Daoy (cell line): ENCODE measurements at places on chromosomes 11 and 22.

DNA sequence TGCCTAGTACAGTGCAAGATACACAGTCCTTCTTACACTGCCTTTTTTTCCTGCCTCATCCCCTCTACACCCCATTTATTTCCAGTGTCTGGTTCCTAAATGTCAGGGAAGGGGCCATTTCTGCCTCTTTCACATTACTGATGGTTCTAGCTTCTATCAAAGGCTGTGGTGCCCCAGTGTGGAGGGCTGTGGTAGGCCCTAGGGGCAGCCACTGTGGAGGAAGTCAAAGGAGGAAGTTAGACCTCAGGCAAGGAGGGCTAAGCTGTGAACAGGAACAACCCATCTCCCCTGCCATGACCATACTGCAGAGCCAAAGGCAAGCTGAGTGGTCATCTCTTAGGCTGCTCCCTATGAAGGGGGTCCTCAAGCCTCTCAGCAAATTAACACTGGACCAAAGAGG lies 81.9 kb upstream of the CRTAM start:
- no peak for DNase-seq

DNA sequence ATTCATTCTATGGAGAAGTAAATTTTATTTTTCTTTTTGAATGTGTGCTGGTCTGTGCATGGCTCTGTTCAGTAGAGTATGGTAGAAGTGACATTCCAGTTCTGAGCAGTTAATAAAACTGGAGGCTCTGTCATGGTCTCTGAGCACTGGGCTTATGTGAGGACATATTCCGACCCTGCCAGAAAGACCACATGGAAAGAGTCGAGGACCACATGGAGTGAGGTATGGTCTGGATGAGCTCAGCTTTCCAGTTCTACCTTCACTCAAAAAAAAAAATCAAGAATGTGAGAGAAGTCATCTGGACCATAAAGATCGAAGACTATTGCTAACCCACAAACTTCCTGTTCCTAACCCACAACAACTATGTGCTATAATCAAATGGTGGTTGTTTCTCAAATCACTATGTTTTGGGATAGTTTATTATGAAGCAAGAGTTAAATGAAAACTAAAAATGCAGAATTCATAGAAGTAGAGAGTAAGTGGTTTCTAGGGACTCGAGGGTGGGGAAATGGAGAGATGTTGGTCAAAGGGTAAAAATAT lies 534.2 kb upstream of the ANO5 start:
- no peak for DNase-seq

DNA sequence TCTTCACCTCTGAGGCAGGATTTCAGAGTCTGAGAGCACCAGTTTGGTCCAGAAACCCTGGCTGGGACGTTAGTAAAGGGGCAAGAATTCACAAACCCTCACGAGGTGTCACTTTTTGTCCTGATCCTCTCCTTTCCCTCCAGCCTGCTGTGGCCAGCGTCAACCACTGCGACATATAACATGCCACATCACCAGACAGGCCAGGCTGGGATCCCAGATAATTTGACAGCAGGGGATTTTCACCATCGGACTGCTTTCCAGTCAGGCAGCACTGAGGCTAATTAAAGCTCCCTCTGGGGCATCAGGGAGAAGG lies 36.8 kb upstream of the RBFOX2 start:
- DNase-seq, result no peak

DNA sequence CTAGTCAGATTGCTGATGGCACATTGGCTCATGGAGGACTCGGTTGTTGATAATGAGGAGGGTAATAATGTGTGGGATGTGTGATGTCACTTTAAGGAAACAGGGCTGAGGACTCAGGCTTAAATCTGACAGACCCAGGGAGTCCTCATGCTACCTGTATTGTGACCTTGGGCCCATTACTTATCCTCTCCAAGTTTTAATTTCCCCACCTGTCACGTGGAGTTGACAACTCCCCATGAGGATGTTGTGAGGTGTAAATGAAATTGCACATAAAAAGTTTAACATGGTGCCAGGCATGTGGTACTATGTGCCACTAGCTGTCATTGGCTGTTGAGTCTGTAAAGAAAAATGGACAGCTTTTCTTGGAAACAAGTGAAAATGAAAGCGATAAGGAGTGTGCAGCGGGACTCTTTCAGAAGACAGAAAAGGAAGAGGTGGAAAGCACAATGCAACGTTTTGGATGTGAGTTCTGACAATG lies 15.3 kb downstream of the IL10RA start:
- no peak for DNase-seq

GRCh38 chr11:123696183-123696582 lies 41.8 kb upstream of the SCN3B start:
- no peak for DNase-seq

DNA sequence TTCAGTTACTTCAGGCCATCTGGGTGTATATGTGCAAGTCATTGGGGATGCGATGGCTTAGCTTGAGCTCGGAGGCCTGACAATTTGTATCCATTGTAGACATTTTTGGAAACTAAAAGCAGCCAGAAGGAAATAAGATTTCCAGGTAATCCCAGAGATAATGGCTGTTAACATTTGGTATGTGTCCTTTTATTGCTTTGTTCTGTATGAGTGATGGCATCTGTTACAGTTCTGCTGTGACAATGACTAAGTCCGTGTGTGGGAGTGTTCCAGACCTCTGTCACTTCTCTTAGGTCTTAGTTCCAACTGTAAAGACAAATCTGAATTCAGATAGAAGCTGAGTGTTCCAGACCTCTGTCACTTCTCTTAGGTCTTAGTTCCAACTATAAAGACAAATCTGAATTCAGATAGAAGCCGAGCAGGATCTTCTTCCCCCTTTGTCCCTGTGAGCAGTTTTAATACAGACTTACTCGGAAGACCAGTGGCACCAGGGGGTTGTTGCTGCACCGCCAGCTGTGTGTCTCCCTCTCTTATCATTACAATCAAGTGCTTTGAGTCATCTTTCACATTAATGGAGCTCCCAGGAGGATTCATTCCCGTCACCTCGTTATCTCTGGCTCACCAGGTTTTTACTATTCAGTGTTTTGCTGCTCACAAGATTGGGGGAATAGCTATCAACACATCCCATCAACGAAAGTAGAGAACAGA lies 190.9 kb upstream of the SORL1-AS1 start:
- DNase-seq, result peak; percentile 10

DNA sequence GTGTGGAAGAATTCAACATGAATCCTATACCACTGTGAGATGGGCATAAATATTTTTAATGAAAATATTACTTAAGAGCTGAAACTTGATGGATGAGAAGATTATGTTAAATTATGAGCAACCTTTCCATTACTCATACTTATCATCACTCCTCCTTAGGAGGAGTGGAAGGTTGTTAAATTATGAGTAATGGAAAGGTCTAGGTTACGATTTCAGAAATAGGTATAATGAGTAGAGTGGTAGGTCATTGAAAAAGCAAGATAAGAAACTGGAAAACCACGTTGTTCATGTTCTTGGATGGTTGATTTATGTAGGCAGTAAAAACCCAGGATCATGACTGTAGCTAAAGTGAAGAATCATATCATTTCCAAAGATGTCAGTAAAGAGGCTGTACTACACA lies 973.2 kb upstream of the RAG2 start:
- no peak for DNase-seq

GRCh38 chr11:63375434-63375833 lies 5.8 kb downstream of the SLC22A9 start:
- DNase-seq, result no peak

DNA sequence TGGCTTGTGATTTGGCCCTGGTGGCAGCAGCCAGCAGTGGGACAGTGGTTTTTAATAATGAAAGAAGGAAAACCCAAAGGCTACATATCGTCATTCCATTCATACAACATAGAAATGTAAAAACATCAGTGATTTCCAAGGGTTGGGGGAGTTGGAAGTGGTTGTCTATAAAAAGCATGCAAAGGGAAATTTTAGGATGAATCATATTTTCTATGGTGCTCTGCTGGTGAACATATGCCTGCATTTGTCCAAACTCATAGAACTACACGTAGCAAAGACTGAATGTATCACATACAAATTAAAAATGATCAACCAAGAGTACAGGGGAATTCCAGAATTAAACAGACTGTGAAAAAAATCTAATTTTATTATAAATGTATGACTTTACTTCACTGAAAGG lies 11.1 kb downstream of the OR5B3 start:
- no peak for DNase-seq

GRCh38 chr11:135075740-135076139 lies 663.7 kb upstream of the B3GAT1 start:
- peak; percentile 58 for DNase-seq

DNA sequence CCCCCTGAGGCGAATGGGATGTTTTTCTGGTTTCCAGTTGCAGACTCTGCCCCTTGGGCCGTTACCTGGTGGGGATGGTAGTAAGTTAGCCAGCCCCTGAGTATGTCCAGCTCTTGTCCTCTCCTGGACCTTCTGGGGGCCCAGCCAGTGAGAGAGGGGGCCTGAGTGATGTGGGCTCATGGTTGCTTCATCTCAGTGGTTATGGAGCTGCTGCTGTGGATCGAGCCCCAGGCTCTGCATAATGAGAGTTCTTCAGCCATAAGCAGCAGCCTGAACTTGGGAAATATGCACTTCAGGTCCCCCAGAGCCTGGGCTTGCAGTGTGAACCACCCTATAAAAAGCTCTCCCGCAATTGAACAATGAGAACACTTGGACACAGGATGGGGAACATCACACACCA lies 5.9 kb downstream of the TMPRSS13 start:
- no peak for DNase-seq

- DNase-seq, result no peak
Measured at GRCh38 chr11:12469451-12469850, 92.1 kb downstream of the PARVA start.
